CD4-positive, alpha-beta T cell (primary cell): ENCODE measurements at places on chromosomes 5 and 9.

GRCh38 chr9:94822273-94822672 is 95.8 kb downstream of the AOPEP start:
- DNase-seq: no peak

- DNase-seq: no peak
Measured at GRCh38 chr9:93827545-93828330, 127.4 kb downstream of the BARX1 start.

- no peak for DNase-seq
Measured at GRCh38 chr9:20689833-20690232, 5.8 kb downstream of the FOCAD start.

- DNase-seq: no peak
Measured at GRCh38 chr5:116564312-116564711, 10.3 kb downstream of the SEMA6A start.

- no peak for DNase-seq
Measured at GRCh38 chr5:126004636-126005035, 418.6 kb upstream of the GRAMD2B start.

GRCh38 chr9:123742009-123742767 is 187.7 kb downstream of the DENND1A start:
- DNase-seq: no peak

- DNase-seq: no peak
Measured at GRCh38 chr9:108854094-108854493, 1.7 kb downstream of the ACTL7B start.

DNA sequence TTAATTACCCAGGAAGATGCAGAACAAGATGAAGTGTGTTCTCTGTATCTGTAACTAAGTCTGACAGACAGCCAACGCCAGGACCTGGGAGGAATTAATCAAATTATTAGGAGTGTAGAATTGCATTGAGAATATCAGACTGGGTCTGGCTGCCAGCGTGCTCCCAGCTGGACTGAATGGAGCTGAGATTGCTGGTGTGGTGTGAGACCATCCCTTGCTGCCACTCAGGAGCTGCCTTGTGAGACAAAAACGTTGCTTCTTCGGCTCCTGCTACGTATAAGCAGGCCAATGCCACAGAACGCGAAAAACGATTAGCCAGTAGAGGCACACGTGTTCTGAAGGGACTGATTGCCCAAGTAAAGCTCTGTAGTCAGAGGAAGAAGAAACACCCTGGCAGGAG is 66.8 kb downstream of the AMBP start:
- DNase-seq: no peak

- DNase-seq: peak; percentile 64
Measured at GRCh38 chr9:34633851-34634550, 3.6 kb downstream of the SIGMAR1 start.

DNA sequence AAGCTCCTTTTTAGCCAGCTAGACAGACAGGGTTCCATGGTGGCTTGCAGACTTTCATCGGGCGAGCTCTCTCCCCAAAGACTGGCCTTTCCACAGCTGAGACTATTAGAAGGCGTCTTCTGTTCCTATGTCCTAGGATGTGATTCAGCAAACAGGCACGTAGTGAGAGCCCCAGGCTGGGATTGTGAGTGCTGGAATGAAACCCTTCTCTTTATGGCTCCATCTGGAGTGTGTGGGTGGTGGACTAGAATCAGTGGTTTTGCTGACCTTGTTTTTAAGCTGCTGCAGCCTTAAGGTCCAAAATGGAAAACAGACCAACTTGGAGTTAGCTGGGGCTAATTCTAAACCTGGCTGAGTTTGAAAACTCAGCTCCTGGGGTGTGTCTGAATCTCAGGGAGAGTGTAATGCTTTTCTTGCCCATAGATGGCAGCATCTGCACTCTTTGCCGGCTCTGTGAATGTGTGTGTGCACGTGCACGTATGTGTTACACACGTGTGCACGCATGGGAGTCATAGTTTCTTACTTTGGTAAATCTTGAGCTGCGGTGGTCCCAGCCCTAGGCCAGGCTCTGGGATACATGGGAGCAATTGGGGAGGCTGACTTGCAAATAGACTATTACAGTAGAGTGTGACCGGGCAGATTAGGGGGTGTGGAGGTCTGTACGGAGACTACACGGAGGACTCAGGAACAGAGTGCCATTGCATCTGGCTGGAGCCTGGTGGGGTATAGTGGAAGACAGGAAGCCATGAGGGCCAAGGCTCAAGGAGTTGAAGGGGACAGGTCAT is 10.7 kb downstream of the GSN start:
- no peak for DNase-seq

DNA sequence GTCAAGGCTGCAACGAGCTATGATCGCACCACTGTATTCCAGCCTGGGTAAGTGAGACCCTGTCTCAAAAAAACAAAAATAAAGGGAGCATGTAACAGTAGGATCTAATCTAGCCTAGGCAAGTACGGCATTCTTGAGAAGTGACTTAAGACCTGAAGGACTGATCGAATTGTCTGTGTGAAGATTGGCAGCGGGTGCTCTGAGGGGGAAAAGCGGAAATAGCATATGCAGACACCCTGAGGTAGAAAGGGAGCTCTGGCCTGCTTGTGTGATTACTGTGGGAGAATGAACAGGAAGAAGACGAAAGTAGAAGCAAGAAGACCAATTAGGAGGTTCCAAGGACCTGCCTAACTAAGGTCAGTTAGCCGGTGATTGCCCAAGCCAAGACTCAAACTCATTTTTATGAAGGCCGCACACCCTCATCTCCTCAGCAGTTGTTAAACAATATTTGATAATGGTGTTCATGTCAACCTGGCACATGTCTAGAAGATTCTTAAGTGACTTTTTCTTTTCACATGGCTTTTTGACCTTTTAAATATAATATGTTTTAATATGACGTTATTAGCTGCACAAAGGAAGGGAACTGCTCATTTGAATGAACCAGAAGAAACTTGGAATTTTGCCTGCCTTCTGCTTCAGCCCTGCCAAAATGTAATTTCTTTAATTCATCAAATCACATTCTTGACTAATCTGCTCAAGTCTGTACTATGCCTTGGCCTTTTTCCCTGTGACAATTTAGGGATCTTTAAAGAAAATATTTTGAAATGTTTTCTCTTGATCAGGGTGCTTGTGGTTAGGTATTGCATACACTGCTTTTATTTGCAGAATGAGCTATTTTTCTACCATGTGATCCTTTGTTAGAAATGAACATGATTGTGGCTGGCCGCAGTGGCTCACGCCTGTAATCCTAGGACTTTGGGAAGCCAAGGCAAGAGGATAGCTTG is 289.2 kb upstream of the DMRT1 start:
- no peak for DNase-seq

DNA sequence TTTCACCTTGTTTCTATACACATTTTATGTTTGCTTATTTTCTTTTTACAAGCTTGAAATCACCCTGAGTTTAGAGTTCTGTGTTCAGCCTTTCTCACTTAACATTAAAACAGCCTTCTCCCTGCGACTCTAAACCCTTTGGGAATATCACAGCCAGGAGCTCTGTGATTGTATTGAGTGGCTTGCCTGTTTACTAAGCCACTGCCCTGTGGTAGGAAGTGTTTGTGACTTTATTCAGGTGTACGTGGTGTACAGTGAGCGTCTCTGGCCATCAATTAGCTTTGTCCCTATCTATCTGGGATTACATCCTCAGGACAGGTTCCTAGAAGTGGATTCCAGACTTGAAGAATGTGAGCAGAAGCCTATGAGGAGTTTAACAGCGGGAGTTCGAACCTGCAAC is 11.0 kb upstream of the NEURL1B start:
- DNase-seq: no peak

- no peak for DNase-seq
Measured at GRCh38 chr9:125172031-125172755, 17.4 kb downstream of the PPP6C start.

GRCh38 chr5:171311322-171312077 is 2.5 kb downstream of the TLX3 start:
- DNase-seq: no peak

DNA sequence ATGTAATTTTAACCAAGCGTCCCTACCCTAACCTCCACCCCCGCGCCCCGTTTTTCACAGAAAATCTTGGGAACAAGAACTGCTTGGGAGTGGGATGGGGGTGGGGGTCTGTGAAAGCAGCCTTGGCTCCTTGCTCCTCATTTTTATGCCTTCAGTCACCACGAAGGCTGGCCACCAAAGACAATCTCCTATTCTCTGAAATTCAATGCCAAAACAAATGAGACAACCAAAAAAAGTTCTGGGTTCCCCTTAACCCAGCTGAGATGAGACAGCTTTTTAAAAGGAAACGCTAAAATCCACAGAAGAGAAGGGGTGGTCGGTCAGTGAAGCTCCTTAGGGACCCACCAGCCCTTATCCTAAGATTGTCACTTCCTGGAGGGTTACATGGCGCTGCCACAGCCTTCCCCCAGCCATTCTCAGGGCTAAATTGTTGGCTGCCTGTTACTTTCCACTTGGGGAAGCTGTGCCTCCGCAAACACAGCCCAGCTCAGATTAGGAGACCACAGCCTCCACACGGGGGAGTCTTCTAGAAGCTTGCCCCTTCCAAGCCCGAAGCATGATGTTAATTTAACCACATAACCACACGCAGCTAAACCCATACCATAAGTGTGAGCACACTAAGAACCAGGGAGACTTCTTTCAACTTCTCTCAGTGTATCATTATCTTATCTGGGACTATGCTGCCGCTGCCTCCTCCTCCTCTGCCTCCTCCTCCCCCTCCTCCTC is 136.3 kb downstream of the FOXD1 start:
- no peak for DNase-seq

- no peak for DNase-seq
Measured at GRCh38 chr5:79666758-79667157, 22.9 kb upstream of the CMYA5 start.

DNA sequence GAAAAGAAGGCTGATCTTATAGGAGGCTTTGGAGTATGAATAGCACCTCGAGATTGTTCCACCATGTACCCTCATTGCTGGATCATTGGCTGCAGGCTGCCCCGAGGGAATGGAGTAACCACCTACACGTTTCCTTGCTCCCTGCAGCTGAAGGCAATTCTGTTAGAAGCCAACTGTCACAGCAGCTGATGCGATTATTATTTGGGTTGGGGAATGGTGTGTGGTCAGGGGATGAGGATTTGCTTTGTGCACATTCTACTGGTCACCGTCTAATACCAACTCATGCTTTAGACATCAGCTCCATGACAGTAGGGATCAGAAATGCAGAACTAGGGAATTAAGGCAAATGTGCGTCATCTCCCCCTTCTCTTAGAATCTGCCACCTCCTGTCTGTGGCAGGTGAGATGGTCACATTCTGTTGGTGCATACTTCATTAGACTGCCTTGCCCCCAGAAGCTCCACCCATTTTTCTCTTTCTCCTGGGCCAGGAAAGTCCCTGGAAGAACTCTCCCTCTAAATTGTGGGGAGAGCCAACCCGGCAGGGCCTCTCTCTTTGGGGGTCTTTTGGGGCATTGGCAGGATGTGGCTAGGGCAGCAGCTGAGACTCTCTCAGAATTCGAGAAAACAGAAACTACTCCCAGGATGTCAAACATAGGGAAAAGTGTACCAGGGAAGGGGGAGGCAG is 32.8 kb downstream of the NEUROG1 start:
- no peak for DNase-seq

GRCh38 chr5:169442403-169442874 is 141.1 kb upstream of the SPDL1 start:
- no peak for DNase-seq

DNA sequence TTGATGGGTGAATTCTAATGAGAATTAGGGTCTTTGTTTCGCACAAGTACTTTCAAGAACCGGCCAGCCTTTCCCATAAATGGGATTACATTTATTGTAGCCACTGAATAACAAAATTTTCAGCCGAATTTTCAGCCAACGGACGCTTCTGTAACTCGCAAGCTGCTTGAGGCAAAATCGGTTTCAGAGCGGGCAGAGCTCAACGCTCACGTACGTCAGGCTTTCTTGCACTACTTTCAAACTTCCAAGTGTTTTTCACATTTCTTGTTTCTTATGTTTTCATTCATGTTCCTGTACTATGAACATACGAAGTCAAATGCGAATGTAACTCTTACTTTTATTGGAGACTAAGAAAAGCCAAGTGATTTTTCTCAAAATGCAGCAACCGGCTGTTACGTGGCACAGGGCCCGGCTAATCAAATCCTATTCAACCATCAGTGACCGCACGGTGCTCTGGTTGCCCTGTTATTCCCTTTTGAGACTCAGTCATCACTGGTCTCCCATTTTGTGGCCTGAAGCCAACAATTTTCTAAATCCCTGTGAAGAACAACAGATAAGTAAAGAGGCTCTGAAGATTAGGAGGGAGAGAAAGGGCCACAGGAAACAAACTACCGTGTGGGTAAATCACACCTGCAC is 68.5 kb downstream of the SLC28A3 start:
- DNase-seq: no peak

- no peak for DNase-seq
Measured at GRCh38 chr5:148491793-148492184, 108.0 kb downstream of the FBXO38 start.

- DNase-seq: no peak
Measured at GRCh38 chr5:9761706-9762105, 131.6 kb upstream of the TAS2R1 start.

- DNase-seq: no peak
Measured at GRCh38 chr5:109035436-109035835, 287.7 kb downstream of the FER start.

DNA sequence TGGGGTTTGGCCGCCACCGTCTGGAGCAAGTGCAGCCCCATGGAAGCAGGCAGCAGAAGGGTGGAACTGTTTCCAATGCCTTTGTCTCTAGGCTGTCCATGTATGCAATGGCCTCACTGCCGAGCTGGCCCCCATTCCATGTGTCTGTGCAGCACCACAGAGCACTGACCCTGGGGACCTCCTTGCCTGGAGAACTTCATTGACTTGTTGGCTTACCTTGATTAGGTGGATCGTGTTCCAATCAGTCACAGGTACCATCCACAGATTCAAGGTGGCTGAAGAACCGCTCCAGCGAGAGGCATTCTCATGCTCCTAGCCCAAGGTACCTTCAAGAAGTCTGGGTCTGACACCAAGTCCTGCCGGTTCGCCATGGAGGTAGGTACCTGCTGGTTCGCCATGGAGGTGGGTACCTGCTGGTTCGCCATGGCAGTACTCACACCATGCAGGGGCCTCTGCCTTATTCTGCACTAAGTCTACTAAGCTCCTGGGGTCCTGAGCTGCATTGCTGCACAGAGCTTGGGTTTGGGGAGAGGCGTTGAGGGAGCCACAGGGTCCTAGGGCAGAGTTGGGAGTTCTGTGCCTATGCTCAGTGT is 358.3 kb upstream of the IRX1 start:
- DNase-seq: no peak

DNA sequence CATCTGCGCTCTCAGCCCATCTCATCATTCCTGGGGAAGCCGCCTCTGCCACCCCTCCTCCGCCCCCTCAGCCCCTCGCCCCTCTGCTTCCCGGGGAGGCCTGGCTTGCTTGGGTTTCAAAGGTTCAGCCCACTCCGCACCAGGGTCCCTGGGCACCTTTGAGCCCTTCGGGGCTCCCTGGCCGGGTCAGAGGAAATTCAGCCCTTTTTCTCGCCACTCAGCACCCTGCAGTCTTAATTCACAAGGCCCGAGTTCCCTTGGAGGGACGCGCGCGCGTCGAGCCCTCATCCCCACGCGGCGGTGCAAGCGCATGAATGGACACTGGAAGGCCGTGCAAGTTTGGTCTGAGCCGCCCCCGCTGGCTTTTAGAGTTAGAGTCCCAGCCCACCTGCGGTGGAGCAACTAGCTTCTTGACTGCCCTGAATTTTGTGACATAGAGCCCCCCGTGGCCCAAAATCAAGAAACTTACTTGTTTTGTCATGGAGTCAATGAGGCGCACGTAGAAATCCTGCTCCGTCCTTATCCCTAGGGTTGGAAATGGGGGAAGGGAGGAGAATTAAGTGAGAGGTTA is 4.5 kb downstream of the EBF1 start:
- DNase-seq: no peak

GRCh38 chr5:133338504-133339355 is 273.6 kb downstream of the FSTL4 start:
- no peak for DNase-seq
